NCI-H2081 treated with DMSO at 0.1 percent for 48 hours (cell line): ENCODE measurements at places on chromosomes 16 and 17.

DNA sequence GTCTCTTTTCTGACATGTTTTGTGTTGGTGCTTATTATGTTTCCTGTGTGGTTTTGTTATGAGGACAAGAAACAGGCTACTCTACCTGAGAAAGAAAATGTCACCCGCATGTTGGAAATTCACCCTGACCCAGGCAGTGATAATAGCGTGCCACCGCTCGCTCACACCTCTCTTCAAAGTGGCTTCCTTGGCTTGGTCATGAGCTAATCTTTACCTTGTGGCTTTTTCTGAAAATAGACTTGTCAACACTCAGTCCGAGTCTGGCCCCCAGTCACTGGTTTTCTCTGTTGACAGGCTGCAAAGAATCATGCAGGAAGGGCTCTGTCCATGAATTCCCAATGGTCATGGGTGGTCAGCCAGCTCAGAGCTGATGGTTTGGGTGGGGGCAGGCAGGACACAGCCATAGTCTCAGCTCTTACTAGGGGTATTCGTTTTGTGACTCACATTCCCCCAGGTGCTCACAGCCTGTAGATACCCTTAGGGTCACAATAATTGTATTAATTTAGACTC lies 121.3 kb upstream of the CACNG5 start:
- no peak for DNase-seq

DNA sequence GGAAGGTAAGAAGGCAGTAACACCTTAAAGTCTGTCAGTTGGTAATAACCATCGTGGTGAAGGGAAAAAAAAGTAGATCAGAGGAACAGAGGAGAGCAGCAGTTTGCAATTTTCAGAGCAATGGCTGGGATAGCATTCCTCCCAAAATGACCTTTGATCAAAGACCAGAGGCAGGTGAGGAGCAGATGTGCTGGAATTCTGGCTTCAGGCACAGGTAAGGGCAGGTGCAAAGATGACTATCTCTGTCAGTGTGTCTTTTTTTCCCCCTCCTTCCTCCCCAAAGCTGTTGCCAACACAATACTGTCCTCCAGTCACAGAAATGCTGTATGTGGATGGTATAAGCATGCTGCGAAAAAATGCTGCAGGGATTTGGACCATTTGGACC lies 166.7 kb downstream of the XYLT1 start:
- no peak for DNase-seq

DNA sequence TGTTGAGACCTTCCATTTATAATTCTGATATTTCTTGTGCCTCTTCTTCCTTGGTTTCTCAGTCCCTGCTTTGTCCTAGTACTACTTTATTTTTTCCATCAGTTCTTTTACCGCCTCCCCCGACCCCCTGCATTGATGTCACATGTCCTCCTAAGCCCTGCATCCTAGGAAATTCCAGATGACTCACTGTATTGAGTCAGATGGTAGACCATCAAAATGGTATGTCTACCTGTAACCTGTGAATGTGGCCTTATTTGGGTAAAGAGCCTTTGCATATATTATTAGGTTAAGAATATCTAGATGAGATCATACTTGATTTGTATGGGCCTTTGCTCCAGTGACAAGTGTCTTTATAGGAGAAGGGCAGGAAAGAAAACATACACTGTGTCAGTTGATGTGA lies 515.3 kb upstream of the CA10 start:
- DNase-seq, result no peak

DNA sequence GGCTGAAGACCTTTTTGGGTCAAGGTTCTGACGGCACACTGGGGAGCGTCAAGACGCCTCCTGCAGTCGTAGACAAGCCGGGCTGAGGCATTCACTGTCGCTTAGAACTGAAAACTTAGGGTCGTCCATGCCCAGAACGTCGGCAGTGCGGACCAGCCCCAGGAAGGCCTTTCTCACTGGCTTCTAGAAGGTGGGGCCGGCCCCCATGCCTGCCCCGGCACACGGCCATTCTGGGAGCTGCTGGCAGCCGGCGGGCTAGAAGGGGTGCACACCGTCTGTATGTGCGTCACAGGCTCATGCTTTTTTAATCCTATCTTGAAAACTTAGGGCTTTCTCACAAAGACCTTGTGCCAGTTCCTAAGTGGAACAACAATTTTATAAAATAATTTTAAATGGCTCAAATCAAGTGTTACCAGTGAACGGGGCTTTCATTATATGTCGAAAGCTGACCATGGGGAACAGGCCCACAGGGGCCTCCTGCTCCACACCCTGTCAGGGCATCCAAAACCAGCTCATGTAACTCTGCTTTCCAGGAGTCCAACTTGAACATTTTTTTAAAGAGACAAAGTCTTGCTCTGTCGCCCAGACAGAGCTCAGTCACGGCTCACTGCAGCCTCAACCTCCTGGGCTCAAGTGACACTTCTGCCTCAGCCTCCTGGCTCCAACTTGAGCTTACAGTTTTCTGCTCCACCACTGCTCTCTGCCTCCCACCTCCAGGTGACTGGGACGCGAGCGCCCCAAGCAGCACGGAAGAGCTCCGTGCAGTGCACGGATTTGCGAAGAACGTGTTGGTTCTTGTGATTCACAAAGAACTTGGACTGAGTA lies 111.2 kb downstream of the ANKRD11 start:
- DNase-seq, result no peak

DNA sequence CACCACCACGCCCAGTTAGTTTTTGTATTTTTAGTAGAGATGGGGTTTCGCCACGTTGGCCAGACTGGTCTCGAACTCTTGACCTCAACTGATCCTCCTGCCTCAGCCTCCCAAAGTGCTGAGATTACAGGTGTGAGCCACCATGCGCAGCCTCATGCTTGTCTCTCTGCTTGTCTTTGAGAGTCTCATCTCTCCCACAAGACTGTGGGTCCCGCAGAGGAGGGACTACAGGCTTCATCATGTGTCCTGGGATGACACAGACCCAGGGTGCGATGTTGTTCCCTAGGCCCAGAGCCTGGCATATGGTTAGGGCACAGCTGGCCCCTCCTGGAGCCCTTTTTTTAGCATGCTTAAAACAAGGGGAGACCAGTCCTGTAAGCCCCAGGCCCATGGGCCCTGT lies 101.9 kb downstream of the NDE1 start:
- no peak for DNase-seq

GRCh38 chr17:75645501-75645888 lies 12.3 kb downstream of the SMIM5 start:
- DNase-seq, result no peak

- DNase-seq, result no peak
Observed at GRCh38 chr17:76686538-76687297, 24.0 kb downstream of the MXRA7 start.

DNA sequence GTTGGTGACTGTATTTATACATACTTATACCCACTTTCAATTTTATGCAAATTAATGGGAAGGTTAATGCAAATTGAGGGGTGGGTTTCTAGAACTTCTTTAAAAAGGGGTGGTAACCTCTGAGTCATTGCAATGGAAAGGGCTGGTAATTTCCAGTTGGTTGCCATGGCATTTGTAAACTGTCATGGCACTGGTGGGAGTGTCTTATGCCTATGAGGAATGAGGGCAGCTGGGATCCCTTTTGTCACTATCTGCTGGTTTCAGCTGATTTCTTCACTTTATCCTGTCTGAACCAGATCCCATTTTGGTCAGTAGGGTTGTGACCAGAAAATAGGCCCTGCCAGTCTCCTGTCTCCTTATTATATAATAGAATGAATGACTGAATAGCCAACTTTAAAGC lies 1006.7 kb upstream of the GOT2 start:
- DNase-seq, result no peak

- no peak for DNase-seq
Observed at GRCh38 chr17:49551221-49552069, 24.2 kb upstream of the NXPH3 start.

DNA sequence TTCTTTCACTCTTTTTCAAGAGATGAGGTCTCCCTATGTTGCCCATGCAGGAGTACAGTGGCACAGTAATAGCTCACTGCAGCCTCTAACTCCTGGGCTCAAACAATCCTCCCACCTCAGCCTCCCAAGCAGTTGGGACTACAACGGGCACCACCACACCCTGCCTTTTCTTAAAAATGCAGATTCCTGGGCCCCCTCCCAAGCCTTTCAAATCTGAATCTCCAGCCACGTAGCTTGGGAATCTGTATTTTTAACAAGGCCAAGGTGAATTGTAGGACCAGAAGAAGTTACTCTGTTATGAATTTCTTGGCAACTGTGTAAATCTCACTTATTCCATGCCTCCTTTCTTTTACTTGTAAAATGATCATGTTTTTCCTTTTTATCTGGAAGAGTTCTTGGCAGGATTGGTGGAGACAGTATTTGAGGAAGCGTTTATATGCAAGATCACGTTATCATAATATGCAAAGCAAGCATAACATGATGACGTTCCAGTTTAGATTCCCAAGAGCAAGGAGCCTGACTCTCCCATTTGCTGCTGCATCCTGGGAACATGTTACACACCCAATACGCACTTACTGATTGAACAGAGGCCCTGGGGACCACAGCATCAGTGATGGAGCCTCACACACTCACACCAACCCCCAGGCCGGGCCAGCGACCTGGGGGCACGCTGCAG lies 44.5 kb downstream of the LITAF start:
- DNase-seq, result no peak

GRCh38 chr16:85436207-85436606 lies 176.9 kb upstream of the GSE1 start:
- no peak for DNase-seq

GRCh38 chr16:54750249-54750648 lies 180.4 kb upstream of the IRX5 start:
- no peak for DNase-seq

GRCh38 chr16:82855471-82855870 lies 228.7 kb downstream of the CDH13 start:
- DNase-seq, result no peak

- DNase-seq, result no peak
Observed at GRCh38 chr17:40331743-40332641, 23.0 kb downstream of the RARA start.

DNA sequence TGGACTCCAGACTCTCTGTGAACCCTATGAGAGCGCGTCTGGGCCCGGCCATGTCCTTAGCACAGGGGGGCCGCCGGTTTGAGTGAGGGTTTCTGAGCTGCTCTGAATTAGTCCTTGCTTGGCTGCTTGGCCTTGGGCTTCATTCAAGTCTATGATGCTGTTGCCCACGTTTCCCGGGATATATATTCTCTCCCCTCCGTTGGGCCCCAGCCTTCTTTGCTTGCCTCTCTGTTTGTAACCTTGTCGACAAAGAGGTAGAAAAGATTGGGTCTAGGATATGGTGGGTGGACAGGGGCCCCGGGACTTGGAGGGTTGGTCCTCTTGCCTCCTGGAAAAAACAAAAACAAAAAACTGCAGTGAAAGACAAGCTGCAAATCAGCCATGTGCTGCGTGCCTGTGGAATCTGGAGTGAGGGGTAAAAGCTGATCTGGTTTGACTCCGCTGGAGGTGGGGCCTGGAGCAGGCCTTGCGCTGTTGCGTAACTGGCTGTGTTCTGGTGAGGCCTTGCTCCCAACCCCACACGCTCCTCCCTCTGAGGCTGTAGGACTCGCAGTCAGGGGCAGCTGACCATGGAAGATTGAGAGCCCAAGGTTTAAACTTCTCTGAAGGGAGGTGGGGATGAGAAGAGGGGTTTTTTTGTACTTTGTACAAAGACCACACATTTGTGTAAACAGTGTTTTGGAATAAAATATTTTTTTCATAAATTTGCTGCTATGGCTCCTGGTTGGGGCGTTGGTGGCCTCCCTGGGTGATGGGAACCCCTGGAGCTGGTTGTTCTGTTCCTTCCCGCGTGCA lies 23.1 kb downstream of the STAT5A start:
- DNase-seq, result no peak

GRCh38 chr16:57485916-57486857 lies at the start of gene DOK4:
TSS of gene DOK4 (minus strand) at chr16:57486493. CDS start at chr16:57479507, 6,986 bp downstream.
- no peak for DNase-seq

DNA sequence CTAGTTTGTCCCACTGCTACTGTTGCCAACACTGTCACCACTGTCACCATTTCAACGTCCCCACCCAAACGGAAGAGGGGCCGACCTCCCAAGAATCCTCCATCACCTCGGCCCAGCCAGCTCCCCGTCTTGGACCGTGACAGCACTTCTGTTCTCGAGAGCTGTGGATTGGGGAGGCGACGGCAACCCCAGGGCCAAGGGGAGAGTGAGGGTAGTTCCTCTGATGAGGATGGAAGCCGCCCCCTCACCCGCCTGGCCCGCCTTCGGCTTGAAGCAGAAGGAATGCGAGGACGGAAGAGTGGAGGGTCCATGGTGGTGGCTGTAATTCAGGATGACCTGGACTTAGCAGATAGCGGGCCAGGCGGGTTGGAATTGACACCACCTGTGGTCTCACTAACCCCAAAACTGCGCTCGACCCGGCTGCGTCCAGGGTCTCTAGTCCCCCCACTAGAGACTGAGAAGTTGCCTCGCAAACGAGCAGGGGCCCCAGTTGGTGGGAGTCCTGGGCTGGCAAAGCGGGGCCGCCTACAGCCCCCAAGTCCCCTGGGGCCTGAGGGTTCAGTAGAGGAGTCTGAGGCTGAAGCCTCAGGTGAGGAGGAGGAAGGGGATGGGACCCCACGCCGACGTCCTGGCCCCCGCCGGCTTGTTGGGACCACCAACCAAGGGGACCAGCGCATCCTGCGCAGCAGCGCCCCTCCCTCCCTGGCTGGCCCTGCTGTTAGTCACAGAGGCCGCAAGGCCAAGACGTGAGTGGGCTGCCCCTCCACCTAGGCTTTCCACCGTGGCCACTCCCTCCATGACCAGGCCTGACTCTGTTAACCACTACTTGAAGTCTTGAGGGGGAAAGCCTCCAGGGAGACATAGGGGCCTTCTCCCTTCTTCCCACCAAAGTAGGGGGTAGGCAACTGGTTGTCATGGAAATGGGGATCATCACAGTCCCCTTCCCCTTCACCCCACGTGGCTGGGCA lies 9.0 kb upstream of the PHKG2 start:
- no peak for DNase-seq

GRCh38 chr17:31495022-31495885 lies 103.8 kb downstream of the RAB11FIP4 start:
- peak; percentile 6 for DNase-seq

DNA sequence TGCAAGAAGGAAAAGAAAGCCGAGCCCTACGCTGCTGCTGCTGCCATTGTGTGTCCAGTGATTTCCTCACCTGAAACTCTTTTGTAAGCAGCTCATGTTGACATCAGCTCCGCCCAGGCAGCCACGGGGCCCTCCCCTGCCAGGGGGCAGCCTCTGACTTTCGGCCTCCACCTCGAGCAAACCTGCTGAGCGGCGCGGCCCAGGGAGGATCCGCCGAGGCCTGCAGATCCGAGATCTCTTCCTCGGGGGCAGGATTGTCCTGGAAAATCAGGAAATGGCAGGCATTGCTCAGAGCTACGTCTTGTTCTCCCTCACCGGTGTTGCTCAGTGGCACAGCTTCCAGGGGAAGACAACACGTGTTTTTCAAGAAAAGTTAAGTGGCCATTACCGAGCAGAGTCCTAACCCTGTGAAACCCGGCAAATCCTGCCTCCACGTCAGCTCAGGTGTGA lies 35.6 kb upstream of the ZNF750 start:
- DNase-seq, result no peak

GRCh38 chr17:56595831-56596690 lies 2.6 kb downstream of the NOG start:
- DNase-seq, result no peak
